8988T (cell line): ENCODE measurements at places on chromosomes 16 and 17.

DNA sequence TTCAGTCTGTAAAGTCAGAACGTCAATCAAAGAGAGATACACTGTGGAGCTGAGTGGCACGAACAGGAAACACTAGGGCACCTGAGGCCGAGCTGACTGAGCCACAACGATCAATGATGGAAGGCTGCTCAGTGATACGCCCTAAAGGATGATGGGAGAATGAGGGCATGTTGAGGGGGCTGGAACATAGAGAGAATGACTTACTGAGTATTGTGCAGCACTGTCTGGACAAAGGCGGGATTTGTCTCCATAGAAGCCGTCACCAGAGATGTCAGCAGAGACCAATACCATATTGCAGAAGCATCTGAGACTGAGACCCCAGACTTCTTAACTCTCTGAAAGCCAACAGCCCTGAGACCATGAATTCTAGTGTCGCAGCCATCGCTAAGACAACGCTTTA is 33.4 kb downstream of the ZZEF1 start:
- DNase-seq: no peak

DNA sequence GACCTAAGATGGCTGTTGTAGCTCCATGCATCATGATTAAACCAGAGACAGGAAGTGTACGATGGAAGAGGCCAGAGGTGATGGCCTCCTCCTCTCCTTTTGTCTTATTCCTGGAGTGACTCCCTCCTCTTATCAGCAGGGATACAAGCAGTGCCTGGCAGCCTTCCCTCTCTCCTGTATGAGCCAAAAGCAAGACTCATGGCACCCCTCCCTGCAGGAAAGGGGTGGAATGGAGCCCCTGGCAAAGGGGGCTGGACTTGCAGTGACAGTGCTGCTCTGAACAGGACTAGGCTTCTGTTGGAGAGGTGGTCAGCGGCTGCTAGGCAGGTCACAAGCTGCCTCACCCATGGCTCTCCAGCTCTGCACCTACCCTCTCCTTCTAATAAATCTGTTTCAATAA is 8.4 kb downstream of the TXNL4B start:
- no peak for DNase-seq

- no peak for DNase-seq
Measured at GRCh38 chr17:6639014-6639585, 1.4 kb downstream of the KIAA0753 start.

GRCh38 chr16:3696425-3697218 is 20.7 kb downstream of the TRAP1 start:
- DNase-seq: no peak

GRCh38 chr16:66562986-66563385 is 3.3 kb upstream of the CMTM1 start:
- no peak for DNase-seq

GRCh38 chr16:49754495-49755312 is 101.2 kb downstream of the ZNF423 start:
- no peak for DNase-seq

DNA sequence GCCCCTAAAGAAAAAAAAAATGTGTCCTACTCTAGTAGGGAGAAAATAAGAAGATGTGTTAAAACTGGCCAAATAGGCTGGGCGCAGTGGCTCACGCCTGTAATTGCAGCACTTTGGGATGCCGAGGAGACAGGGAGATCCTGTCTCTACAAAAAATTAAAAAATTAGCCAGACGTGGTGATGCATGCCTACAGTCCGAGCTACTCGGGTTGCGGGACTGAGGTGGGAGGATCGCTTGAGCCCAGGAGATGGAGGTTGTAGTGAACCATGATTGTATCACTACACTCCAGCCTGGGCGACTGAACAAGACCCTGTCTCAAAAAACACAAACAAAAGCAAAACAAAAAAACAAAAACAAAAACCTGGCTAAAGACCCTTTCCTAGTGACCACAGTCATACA is 15.9 kb downstream of the ZFHX3 start:
- DNase-seq: no peak

DNA sequence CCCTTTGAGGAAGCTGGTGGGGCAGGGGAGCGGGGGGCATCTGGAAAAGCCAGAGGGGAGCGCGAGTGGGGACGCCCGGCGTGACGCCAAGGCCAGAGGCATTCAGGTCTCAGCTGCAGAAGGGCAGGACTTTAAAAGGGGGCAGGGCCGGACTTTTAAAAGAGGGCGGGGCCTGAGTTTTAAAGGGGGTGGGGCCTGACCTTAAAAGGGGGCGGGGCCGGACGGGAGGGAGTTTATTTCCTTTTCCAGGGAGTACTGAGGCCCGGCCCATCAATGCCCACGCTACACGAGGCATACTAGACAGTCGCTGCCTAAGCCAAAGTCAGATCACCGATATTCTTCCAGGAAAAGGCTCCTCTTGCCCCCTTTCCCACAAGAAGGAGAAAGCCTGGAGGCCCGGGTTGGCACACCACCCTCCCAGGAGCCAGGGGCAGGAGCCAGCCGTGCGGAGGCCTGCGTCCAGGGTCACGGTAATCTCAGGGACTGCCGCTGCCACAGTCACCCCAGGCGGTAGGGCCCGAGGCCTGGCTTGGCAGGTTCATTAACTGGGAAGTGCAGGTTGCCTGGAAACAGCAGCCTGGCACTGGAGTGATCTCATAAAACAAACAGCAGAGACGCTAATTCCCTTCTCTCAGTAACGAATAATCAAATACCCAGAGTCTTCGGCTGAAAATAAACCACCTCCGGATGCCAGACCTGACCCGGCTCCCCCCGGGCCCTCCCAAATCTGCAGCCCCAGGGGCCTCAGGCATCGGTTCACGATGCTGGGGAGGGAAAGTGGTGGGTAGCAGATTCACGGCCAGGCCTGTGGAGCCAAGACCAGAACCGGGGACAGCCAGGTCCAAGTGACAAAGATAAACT is 90.7 kb downstream of the TIMM22 start:
- DNase-seq: no peak

GRCh38 chr16:11395008-11395948 is 50.0 kb downstream of the RMI2 start:
- DNase-seq: no peak

DNA sequence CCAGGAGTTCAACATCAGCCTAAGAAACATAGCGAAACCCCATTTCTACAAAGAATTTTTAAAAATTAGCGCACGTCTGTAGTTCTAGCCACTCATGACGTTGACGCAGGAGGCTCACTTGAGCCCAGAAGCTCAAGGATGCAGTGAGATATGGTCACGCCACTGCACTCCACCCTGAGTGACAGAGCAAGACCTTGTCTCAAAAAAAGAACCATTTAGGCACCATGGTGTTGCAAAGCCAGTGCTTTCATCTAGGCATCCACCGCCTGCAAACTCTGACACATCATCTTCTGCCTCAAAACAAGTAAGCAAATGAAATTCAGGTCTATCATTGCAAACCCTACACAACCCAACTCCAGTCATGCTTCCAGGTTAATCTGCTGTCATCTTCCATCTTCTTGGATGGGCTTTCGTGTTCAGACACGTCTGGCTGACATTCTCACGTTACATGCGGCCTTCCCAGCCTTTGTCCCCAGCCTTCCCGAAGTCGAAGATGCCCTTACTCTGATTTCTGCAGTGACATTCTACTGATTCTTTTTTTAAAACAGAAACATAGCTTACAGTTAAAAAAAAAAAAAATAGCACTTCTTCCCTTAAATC is 8.9 kb downstream of the ANKRD11 start:
- no peak for DNase-seq

DNA sequence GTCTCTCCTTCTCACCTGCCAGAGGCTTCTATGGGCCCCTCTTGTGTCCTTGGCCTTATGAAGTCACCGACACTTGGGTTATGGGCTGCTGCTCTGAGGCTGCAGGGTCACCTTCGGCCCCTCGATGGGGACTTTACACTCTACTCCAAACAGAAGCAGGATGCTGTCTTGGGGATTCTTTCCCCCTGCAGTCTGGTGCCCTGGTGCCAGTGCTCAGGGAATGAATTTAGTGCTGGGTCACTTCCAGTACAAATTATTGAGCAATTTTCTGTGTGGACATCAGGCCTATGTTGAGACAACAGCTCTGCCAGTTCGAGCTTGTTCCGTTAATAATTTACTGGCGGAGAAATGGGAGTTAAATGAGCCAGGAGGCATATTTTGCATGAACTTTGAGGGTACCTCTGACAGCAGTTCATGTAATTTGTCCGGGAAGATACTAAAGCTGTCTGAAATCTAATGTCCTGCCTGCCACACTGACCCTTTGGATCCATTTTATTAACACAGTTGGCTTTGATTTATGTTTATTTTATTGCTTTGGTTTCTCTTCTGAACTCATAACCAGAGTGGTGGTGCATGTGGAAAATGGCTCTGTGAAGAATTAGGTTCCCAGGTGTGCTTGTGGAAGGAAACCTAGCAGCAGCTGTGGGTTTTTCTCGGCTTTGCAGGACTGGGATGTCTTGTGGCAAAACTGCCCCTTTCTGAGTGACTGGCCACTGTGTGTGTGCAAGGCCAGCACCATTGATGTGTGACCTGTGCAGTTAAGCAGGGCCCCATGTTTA is 34.1 kb upstream of the DHX8 start:
- no peak for DNase-seq

GRCh38 chr17:32443827-32444300 is 446 bp upstream of the PSMD11 start:
- DNase-seq: no peak

GRCh38 chr16:29641561-29641960 is 21.5 kb upstream of the SPN start:
- DNase-seq: no peak

- DNase-seq: no peak
Measured at GRCh38 chr17:50316016-50316587, 29.8 kb upstream of the XYLT2 start.

GRCh38 chr17:14605267-14605599 is 304.4 kb downstream of the HS3ST3B1 start:
- DNase-seq: no peak

DNA sequence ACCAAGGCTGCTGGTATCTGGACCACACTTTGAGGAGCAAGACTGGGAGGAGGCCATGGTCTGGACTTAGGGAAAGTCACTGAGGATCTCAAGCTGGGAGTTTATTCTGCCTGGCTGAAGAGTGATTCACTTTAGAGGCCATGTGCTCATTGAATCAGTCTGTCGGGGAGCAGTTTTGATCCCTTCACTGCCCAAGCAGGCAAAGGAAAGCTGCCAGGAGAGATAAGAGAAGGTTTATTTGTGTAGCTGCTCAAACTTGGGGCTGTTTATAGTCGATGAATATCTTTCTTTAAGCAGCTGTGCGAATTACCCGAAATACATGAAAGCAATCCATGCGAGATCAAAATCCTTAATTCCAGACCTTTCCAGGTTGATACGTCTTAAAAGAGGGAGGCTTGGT is 544.4 kb upstream of the EEF2KMT start:
- no peak for DNase-seq

DNA sequence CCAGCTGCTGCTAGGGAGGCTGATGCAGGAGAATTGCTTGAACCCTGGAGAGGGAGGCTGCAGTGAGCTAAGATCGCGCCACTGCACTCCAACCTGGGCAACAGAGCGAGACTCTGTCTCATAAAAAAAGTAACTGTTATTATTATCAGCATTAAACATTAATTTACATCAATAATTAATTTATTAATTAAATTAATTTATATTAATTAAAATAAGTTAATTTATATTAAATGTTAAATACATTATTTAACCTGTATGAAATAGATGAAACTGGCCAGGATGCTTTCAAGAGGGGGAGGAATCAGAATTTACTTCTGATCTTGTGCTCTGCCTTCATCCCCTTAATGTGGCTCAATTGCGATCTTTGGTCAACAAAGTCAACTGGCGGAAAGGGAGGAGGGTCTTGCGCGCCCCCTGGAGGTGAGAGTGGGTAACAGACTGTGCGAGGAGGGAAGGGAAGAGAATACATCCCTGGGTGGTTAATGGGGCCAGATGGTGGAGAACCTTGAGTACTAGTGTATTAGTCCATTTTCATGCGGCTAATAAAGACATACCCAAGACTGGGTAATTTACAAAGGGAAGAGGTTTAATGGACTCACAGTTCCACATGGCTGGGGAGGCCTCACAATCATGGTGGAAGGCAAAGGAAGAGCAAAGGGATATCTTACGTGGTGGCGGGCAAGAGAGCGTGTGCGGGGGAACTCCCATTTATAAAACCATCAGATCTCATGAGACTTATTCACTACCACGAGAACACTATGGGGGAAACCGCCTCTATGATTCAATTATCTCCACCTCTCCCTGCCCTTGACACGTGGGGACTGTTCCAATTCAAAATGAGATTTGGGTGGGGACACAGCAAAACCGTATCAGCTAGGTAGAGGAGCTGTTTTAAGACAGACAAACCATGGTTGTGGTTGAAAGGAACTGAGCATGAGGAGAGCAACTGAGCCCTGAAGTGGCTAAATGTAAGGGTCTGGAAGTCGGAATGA is 15.7 kb upstream of the CPPED1 start:
- peak; percentile 46 for DNase-seq

DNA sequence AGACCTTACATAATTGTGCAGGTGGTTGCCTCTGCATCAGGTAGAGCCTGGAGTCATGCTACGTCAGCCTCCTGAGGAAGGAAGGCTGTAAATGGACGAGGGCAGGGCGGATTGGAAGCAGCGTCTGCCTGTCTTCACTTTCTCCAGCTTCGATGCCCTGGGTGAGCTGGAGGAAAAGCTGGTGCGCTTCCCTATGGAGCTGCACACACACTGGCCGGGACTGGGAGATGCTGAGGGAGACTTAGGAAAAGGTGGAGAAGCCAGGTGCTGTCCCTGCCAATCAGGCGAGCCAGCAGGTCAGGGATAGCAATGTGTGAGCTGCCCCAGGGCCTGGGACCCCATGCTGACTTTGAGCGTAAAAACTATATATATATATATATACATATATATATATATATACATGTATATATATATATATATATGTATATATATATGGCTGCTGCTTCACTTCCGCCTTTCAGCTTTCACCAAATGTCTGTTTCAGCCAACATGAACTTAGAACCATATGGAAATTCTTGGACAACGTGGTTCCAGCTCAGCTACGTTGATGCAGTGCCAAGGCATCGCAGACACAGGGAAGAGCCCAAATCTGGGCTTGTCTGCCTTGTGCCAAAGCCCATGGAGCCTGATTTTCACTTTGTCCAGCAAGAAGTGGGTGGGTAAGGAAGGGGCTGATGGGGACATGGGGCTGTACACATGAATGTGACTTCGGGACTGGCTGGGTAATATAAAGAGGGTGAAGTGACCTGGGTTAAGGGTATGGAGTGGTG is 71.5 kb upstream of the NKD1 start:
- DNase-seq: no peak

GRCh38 chr17:82668631-82669099 is 20.4 kb upstream of the WDR45B start:
- DNase-seq: peak; percentile 66

GRCh38 chr16:28538733-28539596 is at the start of gene NUPR1:
Gene NUPR1, minus strand, starts transcription at chr16:28538974. Its CDS starts 67 bp downstream, at chr16:28538907.
- DNase-seq: no peak
